CD4-positive, CD25-positive, alpha-beta regulatory T cell (primary cell): ENCODE measurements at places on chromosomes 1 and 21. TPM values are rescaled to one million over a fixed set of nuclear protein-coding genes. Genes with fewer than 3 reads are reported as not detected.

Gene DENND2C
- 2.2 TPM for total RNA-seq

- no peak for DNase-seq
Observed at GRCh38 chr1:72371259-72372035, 89.1 kb upstream of the NEGR1 start.

GRCh38 chr1:200890818-200891773 lies 3.6 kb upstream of the INAVA start:
- no peak for DNase-seq

DNA sequence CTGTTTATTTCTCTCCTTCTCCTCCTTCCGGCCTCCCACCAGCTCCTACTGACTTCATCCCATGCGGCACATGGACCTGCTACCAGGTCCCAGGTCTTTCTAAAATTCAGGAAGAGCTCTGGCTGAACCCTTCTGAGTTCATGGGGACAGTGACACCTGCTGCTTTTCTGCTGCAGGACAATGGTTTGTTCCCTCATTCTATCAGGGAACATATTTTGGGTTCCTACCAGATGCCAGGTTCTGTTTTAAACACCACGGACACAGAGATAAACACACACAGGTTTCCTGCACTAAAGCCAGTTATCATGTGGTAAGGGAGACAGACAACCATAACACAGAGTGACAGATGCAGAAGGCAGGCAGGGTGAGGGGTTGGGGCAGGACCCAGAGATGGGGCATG lies 114.0 kb upstream of the RAB4A start:
- DNase-seq = no peak

- DNase-seq = no peak
Observed at GRCh38 chr1:186033847-186034271, 299.7 kb downstream of the HMCN1 start.

Gene KCNT2
- not detected for total RNA-seq

- DNase-seq = no peak
Observed at GRCh38 chr1:77874804-77875445, 13.5 kb upstream of the NEXN start.

GRCh38 chr21:42312626-42313104 lies 2.5 kb downstream of the TFF3 start:
- DNase-seq = no peak

GRCh38 chr1:173122344-173122935 lies 71.7 kb upstream of the TNFSF18 start:
- no peak for DNase-seq

Gene TMPRSS15
- not detected for total RNA-seq

- no peak for DNase-seq
Observed at GRCh38 chr1:83818916-83819315, 180.0 kb downstream of the TTLL7 start.

GRCh38 chr1:35570589-35571137 lies 2.5 kb upstream of the TFAP2E start:
- DNase-seq = no peak

Gene GSTM1
- total RNA-seq = 18.7 TPM

- DNase-seq = no peak
Observed at GRCh38 chr1:157286646-157287420, 148.6 kb upstream of the ETV3 start.

Gene NLRP3
- 2.0 TPM for total RNA-seq

DNA sequence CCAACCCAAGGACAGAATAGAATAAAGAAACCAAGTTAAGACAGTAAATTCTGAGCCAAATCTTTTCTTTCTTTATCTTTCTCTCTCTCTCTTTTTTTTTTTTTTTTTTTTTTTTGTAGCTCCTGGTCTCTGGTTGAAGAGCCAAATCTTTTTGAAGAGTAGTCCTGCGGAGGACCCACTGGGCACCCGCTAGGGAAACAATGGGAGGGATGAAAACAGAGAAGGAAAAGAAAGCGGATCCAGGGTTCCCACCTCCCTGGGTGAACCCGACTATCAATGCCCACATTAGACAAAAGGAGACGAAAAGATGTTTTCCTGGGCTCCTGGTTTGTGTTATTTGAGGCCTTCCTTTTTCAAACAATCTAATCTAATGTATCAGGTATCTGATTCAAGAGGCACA lies 49.8 kb upstream of the FBXO28 start:
- DNase-seq = no peak

GRCh38 chr1:23589585-23589986 lies 30.3 kb upstream of the ID3 start:
- no peak for DNase-seq

Gene PLA2G4A
- not detected for total RNA-seq

DNA sequence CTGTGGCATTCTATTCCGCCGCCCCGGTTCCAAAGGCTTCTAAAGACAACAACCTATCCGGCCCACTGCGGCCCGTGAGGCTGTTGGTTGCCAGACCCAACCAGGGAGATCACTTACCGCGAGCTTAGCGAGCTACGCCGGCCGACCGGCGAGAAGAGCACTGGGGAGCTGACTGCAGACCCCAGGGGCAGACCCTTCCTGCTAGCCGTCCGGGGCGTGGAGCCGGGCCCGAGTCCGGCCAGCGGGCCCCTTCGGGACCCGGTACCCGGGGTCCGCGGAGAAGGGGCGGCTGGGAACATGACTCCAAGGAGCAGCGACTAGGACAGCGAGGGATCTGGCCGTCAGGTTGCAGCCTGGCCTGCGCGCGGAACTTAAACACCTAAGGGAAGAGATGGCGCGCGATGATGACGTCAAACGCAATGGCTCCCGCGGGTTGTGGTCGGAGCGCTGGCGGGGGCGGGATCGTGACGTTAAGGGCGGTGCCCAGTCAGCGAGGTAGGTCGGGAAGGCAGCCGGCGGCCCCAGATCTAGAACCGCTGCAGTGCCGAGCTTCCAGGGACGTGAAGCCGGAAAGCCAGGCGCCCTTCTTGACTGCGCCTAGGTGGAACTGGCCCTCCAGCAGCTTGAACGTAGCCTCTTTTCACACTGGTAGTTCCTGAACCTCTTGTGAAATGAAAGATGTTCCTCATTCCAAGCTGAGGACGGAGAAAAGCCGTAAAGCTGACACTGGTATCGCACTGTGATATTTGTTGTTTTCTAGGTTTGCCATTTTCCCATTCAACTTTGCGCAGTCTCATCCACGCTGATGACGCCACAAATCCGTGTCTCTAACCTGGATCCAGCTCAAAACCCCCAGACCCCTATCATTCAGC lies at the start of gene NUP133:
TSS of gene NUP133 (minus strand) at position 391 of the 872 bp plus-strand sequence. CDS start at position 299, 92 bp downstream.
- peak; percentile 96 for DNase-seq

Gene KRTAP13-1
- not detected for total RNA-seq
